ENCODE measurements at places on chromosomes 16 and 17. TPM values are rescaled to one million over a fixed set of nuclear protein-coding genes. Genes with fewer than 3 reads are reported as not detected.

GRCh38 chr16:70375636-70376611, 29.2 kb downstream of the DDX19A start:
- no peaks in the 10 kb centered on the region for H3K27me3 ChIP-seq
- H3K4me1 ChIP-seq: peaks cover 19% of the 10 kb centered on the region
- no peak for DNase-seq
- no peak overlapping the region for H3K4me3 ChIP-seq
- no peak overlapping the region for H3K27ac ChIP-seq
- H3K36me3 ChIP-seq: peaks cover 1% of the 10 kb centered on the region

GRCh38 chr16:68238029-68238345, 2.1 kb upstream of the ESRP2 start:
- peaks cover 22% of the 10 kb centered on the region for H3K4me1 ChIP-seq
- H3K4me3 ChIP-seq: peak overlapping the region; percentile 76
- no peak for DNase-seq
- H3K27ac ChIP-seq: no peak overlapping the region

DNA sequence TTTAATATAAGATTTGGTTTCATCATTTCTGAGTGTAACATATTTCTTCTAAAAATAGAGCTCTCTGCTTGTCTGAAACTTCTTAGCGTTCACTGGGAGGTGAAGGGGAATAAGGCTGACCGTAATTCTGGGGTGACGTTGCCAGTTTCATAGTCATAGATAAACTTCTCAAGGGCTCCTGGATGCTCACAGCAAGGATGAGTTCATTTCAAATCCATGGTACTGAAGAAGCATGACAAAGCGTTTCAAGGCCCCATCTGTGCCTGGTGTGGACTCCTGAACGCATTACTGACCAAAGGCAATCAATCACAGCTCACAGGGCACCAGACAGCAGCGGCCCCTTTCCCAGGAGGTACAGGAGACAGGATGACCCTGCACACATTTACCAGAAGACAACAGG, 12.0 kb upstream of the EVPL start:
- H3K27ac ChIP-seq: no peak overlapping the region
- H3K36me3 ChIP-seq: peaks cover 59% of the 10 kb centered on the region
- DNase-seq: no peak
- H3K27me3 ChIP-seq: no peaks in the 10 kb centered on the region
- H3K4me1 ChIP-seq: no peaks in the 10 kb centered on the region
- H3K4me3 ChIP-seq: no peak overlapping the region

- no peak overlapping the region for H3K4me3 ChIP-seq
- H3K27ac ChIP-seq: no peak overlapping the region
- no peaks in the 10 kb centered on the region for H3K4me1 ChIP-seq
- no peaks in the 10 kb centered on the region for H3K27me3 ChIP-seq
- DNase-seq: no peak
Measured at GRCh38 chr16:19542138-19542821, 13.2 kb upstream of the VPS35L start.

GRCh38 chr17:5500589-5501391, 14.4 kb downstream of the MIS12 start:
- H3K4me3 ChIP-seq: peak overlapping the region; percentile 71
- H3K36me3 ChIP-seq: peaks cover 9% of the 10 kb centered on the region
- DNase-seq: peak; percentile 85
- peaks cover 6% of the 10 kb centered on the region for H3K27me3 ChIP-seq

GRCh38 chr17:4998027-4998731, 429 bp downstream of the KIF1C start:
- no peaks in the 10 kb centered on the region for H3K36me3 ChIP-seq
- DNase-seq: no peak
- peak overlapping the region; percentile 67 for H3K4me3 ChIP-seq

DNA sequence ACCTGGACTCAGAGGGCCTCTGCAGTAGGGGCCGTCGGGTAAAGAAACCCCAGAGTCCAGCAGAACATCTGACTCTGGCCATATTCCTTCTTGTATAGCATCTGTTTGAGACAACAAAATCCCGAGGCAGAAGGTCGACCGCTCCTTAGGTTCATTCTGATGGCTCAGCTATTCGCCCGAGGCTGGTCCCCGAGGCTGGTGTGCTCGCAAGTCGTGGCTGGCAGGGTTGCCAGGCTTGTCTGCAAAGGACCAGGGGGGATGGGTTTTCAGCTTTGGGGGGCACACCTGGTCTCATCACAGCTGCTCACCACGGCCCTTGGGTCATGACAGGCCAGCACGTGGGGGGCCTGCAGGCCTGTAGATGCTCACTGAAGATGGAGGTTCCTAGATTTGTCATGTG, 119.1 kb downstream of the BANP start:
- H3K4me3 ChIP-seq: no peak overlapping the region
- H3K36me3 ChIP-seq: no peaks in the 10 kb centered on the region
- peaks cover 58% of the 10 kb centered on the region for H3K4me1 ChIP-seq
- no peak for DNase-seq
- H3K27ac ChIP-seq: peak overlapping the region; percentile 82
- H3K27me3 ChIP-seq: no peaks in the 10 kb centered on the region

TERB1 gene
- not detected for total RNA-seq

CAMKK1 gene
- total RNA-seq: 37.1 TPM

DNA sequence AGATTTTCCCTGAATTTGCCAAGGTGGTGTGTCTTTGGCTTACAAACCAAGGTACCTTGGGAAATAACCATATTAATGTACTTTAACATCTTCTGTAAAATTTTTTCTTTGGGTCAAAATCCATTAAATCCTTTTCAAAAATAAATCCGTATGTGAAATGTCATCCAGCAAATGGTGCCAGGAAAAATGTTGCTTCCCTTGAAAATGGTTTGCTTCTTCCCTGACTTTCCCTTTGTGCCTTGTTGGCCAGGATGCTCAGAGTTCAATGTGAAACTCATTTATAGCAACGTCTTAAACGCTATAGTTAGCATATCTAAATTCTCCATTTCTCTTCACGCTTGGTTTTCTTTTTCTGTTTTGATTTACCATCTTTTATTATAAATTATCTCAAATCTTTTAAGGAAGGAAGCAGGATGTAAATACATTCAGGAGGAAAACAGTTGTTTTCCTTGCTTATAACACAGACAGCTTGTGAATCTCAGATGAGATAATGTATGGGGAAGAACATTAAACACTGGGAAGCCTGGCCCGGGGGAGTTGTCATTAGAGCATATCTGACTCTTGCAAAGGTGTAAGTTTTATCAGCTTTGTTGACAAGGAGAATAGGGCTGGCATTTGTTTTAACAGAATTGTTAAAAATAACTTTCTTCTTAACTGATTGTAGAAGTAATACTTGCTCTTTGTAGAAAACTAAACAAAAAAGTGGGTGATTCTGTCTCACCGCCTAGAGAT, 42.1 kb downstream of the GPRC5B start:
- no peak overlapping the region for H3K27ac ChIP-seq
- no peaks in the 10 kb centered on the region for H3K36me3 ChIP-seq
- no peak for DNase-seq
- H3K4me1 ChIP-seq: no peaks in the 10 kb centered on the region
- H3K4me3 ChIP-seq: no peak overlapping the region

DNA sequence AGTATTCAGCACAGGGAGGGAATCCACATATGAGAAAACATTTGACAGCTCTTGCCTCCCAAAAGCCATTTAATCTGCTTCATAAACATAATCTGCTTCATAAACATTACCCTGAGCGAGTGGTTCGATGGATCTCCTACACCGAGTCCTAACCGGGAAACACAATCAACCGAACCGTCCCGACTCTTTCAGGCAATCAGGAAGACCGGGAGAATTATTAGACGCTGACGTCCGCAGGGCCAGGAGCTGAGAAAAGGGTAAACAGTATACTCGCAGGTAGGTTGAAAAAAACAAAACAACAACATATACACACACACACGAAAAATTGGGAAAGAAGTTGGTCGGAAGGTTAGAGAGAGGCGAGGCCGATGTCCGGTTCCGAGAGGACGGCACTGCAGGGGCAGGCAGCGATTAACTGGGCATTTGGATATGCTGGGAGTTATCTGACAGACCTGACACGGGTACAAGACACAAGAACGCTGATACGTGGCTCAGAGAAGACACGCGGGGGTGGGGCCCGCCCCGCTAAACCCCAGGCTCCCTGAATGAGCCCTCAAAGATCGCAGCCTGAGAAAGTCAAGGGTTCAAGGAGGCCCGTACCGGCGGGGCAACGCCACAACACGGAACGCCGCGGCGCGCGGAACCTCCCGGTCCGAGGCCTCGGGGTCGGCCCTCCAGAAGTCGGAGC, 585 bp downstream of the AP1G1 start:
- peaks cover 2% of the 10 kb centered on the region for H3K36me3 ChIP-seq
- no peaks in the 10 kb centered on the region for H3K27me3 ChIP-seq
- peaks cover 20% of the 10 kb centered on the region for H3K4me1 ChIP-seq
- DNase-seq: no peak
- peak overlapping the region; percentile 87 for H3K4me3 ChIP-seq

TAT gene
- total RNA-seq: not detected

ANKRD40 gene
- 35.3 TPM for total RNA-seq

DNA sequence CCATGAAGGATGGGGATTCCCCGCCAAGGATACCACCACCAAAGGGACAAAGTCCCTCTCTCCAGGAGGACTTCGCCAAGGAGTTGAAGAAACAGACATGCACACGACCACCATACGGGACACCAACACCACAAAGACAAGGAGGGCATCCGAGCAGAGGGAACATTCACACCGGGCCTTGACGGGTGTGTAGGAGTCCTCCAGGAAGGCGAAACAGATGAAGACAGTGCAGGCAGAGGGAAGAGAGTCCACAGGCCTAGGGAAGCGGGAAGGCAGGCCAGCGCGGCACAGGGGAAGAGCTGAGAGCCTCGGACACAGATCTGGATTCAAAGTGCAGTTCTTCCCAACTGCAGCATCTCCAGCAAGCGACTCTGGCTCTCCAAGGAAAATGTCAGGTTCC, 10.8 kb downstream of the COTL1 start:
- H3K27me3 ChIP-seq: no peaks in the 10 kb centered on the region
- H3K27ac ChIP-seq: peak overlapping the region; percentile 86
- H3K36me3 ChIP-seq: no peaks in the 10 kb centered on the region
- peak overlapping the region; percentile 55 for H3K4me3 ChIP-seq
- peaks cover 92% of the 10 kb centered on the region for H3K4me1 ChIP-seq

- no peak overlapping the region for H3K4me3 ChIP-seq
- H3K36me3 ChIP-seq: no peaks in the 10 kb centered on the region
- no peak overlapping the region for H3K27ac ChIP-seq
- peaks cover 18% of the 10 kb centered on the region for H3K4me1 ChIP-seq
- no peaks in the 10 kb centered on the region for H3K27me3 ChIP-seq
Measured at GRCh38 chr17:29933379-29933778, 3.4 kb upstream of the SSH2 start.

KRTAP2-3 gene
- total RNA-seq: not detected

GRCh38 chr17:77734371-77735080, 224.0 kb upstream of the TNRC6C start:
- H3K36me3 ChIP-seq: no peaks in the 10 kb centered on the region
- no peak for DNase-seq
- no peak overlapping the region for H3K4me3 ChIP-seq
- H3K27me3 ChIP-seq: no peaks in the 10 kb centered on the region

GRCh38 chr16:86243571-86244154, 266.7 kb upstream of the FOXF1 start:
- no peak overlapping the region for H3K27ac ChIP-seq
- no peaks in the 10 kb centered on the region for H3K4me1 ChIP-seq
